Gastroesophageal sphincter (tissue), 4 donors: ENCODE measurements at places on chromosomes 11 and 22.

GRCh38 chr11:130204703-130205095 lies 45.1 kb downstream of the ST14 start:
- ATAC-seq: no peak

DNA sequence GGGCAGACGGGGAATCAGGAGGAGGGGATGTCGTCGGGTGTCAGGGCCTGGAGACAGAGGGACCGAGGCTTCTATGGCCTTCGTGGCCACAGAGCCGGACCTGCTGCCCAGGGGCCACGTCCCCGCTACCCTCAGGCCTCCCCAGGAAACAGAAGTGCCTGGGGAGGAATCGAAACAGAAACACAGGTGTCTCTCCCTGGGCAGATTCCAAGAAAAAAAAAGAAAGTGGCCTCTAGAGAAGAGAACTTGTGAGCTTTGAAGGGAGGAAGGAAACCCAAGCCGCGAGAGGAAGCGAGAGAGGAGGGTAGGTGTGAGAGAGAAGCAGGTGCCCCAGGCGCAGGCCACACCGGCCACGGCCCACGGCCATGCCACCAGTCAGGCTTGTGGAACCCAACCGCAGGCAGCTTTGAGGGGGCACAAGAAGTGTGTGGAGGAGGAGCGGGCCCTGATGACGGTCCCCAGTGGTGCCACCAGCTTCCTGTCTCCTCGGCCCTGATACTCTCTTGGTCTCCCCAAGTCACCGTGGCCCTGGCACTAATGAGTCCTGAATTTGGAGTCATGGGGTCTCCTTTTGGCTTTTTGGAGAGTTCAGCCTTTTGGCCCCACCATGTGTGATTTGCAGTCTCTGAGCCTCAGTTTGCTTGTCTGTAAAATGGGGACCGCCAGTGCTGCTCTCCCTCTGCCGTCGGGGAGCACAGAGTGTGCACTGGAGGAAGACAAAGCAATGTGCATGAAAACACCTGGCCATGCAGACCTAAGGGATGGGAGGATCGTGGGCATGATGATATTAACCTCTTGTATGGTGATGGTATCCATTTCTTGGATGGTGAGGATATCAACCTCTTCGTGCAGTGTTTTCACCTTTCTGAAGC lies 25.2 kb downstream of the LIF start:
- ATAC-seq: no peak

DNA sequence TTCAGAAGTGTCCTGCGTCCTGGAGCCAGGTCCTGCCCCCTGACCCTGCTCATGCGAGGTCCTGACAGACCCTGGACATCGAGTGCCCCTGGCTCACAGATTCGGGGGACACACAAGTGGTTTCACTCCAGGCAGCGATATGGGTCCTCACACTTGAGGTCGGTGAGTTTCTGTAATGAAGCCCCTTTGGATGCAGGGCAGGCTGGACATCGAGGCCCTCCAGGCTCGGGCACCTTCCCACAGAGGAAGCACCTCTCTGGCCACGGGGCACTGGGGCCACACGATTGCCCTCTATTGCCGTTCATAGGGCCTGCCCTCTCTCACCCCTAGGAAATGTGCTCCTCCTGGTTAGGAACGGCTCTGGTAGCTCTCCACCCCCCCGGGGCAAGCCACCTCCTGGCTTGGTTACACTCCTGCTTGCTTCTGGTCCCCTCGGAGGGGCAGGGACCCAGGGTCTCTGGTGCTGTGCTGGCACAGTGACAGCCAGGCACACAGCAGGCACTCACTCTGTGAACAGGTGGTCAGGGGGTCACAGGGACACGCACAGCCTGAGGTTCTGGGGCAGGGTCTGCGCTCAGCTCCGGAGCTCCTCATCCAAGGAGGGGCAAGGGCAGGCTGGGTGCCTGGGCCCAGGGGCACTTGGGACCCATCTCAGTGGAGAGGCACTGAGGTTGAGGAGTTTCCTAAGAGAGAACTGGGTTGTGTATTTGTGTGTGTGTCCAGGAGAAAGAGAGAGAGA lies 907.7 kb downstream of the BRD1 start:
- ATAC-seq: no peak

GRCh38 chr22:24723111-24723510 lies 51.4 kb downstream of the PIWIL3 start:
- ATAC-seq: no peak

DNA sequence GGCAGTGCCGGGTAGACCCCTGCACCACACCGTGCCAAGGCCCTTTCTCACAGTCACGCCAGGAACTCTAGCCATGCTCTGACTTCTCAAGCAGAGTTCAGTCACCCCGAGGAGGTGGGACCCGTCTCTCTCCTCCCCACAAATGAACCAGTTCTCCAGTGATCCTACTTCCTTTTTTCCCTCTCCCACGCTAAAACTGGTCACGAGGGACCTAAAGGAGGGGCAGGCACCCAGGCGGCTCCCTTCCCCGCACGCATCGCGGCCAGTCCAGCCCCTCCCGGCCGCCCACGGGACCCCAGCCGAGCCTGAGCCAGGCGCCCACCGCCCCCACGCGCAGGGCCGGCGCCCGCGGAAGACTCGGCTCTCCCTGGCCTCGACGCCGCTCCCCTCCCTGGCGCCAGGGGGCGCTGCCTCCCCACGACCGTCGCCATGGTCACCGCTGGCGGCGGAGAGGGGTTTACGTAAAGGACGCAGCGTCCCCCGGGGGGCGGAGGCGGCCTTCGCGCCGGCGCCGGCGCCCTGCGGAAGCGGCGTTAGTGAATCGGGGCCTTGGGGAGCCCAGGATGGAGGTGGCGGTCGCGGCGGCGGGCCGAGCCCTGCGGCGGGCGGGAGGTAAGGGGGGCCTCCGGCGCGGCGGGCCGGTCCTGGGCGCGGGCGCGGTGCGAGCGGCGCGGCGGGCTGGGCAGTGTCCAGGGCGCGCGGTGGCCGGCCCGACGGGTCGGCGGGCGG lies at the start of gene DAGLA:
Gene DAGLA (plus strand): TSS at position 499 of the 729 bp plus-strand sequence. CDS start 39,765 bp downstream, outside the sequence.
- ATAC-seq: peak; percentile 83

GRCh38 chr22:24187731-24188644 lies 6.7 kb downstream of the SUSD2 start:
- no peak for ATAC-seq

DNA sequence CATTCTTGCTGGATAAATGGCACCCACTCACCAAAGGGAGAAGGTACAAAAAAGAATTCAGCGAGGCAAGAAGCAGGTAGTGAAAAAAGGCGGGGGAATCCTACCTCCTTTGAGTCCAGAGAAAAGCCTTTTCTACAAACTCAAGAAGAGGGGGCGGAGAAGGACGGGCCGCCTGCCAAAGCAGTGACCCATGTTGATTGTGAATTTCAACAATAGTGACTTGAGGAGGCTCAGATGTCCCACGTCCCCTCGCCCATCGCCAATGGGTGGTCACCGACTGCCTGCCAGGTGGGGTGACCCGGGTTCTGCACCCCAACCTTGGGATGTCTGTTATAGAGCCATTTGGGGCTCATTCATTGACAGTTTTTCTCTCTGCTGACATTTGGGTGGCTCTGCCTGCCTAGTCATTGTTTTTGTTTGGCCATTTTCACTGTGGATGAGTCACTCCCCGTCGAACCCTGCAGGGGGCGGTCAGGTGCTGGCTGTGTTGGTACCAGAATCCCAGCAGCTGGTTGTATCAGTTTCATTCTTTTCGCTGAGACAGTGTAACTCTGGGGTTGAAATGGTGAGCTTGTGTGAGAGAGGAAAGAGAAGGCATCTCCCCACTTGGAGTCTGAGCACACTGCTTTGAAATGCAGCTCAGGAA lies 163.4 kb upstream of the NCAM1 start:
- no peak for ATAC-seq

DNA sequence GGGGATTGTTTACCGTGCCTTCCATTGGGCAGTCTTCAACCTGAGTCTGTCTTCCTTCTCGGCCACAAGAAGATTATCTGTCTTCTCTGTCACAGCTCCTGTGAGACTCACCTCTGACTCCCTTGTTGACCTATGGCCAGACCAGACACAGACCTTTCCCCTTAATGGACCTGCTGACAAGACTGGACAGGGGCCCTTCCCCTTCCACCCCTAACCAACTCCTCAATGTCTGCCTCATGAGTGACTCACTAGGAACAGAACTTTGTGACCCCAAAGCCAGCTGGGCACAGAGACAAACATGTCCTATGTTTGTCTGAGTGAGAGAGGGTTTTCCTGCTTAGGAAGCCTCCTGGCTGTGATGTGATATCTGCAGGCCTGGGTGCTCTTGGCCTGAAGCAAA lies 405.0 kb downstream of the BRD1 start:
- ATAC-seq: no peak

DNA sequence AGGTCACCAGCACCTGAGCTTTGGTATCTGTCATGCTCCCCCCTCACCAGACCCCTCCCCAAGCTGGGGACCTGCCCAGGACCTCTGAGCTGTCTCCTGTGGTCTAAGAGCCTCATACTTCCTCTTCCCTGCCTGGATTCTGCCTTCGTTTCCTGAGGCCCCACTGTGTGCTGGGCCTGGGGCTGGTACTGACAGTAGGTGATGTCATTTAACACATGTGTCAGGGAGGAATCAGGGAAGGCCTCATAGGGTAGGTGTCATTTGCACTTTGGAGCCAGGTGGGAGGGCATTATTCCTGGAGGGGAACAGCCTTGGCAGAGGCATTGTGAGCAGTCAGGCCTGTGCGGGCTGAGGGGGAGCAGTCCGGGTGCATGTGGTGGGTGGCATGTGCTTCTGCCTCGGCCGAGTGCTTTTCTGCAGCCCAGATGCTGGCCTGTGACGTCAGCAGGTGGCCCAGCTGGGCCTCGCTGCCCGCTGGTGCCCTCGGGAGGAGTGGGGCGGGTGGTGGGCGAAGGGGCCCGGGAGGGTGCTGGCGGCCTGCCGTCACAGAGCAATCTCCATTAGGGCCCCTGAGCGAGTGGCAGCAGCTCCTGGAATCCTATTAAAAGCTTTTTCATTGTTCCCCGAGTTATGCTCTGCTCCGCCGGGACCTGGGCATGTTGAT lies 9.1 kb downstream of the FLRT1 start:
- no peak for ATAC-seq

- ATAC-seq: peak; percentile 37
Observed at GRCh38 chr22:29073618-29074275, 912 bp downstream of the KREMEN1 start.

GRCh38 chr11:58938398-58938797 lies 890 bp upstream of the GLYATL1 start:
- no peak for ATAC-seq

DNA sequence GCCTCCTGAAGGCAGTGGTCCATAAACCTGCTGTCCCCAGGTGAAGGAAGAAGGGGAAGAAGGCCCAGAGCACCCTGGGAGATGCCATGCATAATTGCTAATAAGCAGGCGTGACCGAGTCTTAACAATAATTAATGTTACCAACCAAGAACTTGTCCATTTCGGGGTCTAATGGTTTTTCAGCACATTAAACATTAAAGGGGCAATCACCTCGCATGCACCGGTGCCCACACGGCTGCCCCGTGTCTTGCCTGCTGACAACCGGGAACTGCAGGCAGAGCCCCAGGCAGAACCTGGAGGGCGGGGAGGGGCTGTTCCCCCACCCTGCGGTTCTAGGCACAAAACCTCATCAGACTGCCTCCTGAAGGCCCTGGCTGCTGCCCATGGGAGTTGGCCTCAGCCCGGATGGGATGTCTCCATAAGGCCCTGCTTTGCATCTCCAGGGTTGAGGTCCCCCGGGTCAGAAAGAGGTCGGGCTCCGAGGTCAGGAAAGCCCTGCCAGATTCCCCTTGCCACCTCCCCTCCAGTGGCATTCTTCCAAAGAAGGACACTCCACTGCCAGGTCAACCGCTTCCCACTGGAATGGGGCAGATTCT lies 169.0 kb downstream of the BUD13 start:
- no peak for ATAC-seq

GRCh38 chr11:3831378-3832239 lies 9.2 kb downstream of the RHOG start:
- ATAC-seq: no peak

GRCh38 chr11:123110397-123110796 lies 48.5 kb upstream of the HSPA8 start:
- no peak for ATAC-seq

DNA sequence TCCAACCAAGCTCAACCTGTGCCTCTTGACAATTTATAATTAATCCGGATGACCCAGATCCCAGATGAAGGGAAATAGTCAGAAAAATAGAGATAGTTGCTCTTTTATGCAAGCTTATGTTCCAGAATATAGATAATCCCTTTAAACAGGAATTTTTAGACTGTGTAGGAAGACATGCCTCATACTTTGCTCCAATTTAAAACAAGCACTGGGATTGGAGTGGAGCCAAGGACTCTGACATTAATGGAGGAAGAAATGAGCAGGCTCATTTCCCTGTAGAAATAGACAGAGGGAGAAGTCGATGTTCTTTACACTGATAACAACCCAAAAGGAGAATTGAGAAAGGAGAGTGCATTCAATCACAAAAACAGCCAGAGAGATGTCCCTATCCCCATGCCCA lies 70.1 kb upstream of the LRRC55 start:
- ATAC-seq: no peak

- no peak for ATAC-seq
Observed at GRCh38 chr11:47609675-47610074, 15.5 kb upstream of the C1QTNF4 start.

DNA sequence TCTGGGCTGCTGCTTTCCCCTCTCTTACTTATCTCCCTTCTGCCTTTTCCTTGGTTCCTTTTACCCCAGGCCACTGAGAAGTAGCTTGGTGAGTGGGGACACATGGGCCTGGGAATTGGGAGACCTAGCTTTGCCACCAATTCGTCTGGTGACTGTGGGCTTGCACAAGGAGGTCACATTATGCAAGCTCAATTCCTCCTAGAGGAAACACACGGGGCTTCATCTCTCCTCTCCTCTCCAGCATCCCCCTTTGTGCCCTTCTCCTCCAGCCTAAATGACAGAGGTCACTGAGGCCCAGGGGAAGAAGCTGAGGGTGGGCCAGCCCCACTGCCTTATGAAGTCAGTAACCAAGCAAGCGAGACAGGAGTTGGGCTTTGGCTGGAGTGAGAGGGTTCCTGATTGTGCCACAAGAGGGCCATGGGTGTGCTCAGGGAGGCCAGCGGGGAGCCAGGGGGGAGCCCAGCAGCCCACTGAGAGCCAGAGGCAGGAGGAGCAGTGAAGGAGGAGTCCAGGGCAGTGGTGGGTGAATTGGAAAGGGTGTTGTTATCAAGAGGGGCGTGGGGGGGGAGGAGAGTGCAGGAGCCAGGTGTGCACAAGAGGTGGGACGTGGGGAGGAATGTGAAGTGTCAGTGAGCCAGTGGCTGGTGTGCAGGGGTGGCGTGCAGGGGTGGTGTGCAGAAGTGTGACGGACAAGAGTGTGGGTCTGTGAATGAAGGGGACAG lies 2.0 kb downstream of the CLCF1 start:
- ATAC-seq: no peak

DNA sequence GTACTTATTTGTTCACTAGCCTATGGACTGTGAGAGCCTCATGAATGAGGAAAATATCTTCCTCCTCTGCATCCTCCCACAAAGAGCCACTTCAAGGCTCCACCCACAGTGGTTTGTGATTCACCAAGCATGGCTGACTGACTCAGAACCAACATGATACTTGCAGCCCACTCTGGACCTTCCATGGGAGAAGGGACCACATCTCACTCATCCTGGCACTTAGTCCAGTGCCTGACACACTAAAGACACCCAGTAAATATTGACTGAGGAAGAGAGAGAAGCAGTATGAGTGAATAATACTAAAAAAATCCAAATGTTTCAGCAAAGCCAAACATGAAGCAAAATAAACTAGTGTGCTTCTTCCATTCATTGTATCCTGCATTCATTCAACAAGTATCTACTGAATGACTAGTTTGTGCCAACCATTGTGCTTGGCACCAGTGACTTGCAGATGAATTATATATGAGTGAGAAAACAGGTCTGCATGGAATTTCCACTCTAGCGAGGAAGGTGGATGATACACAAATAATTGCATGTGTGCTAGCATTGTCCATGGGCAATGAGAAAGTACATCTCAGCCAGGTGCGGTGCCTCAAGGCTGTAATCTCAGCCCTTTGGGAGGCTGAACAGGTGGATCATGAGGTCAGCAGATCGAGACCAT lies 54.9 kb upstream of the BLID start:
- ATAC-seq: no peak

GRCh38 chr11:34261095-34261494 lies 96.7 kb downstream of the ABTB2 start:
- no peak for ATAC-seq
